ENCODE measurements at places on chromosomes 1 and 21. TPM values are rescaled to one million over a fixed set of nuclear protein-coding genes. Genes with fewer than 3 reads are reported as not detected.

The KLHDC9 gene
- not detected for polyA plus RNA-seq

The KRTAP19-1 gene
- not detected for polyA plus RNA-seq

The METTL18 gene
- 29.1 TPM for polyA plus RNA-seq

The LPAR3 gene
- not detected for polyA plus RNA-seq

The SMCP gene
- polyA plus RNA-seq, result not detected

The NR5A2 gene
- polyA plus RNA-seq, result not detected

The CAMTA1 gene
- 92.1 TPM for polyA plus RNA-seq

The TMPRSS15 gene
- not detected for polyA plus RNA-seq

The MCOLN2 gene
- polyA plus RNA-seq, result 0.43 TPM

The NTMT2 gene
- polyA plus RNA-seq, result not detected

DNA sequence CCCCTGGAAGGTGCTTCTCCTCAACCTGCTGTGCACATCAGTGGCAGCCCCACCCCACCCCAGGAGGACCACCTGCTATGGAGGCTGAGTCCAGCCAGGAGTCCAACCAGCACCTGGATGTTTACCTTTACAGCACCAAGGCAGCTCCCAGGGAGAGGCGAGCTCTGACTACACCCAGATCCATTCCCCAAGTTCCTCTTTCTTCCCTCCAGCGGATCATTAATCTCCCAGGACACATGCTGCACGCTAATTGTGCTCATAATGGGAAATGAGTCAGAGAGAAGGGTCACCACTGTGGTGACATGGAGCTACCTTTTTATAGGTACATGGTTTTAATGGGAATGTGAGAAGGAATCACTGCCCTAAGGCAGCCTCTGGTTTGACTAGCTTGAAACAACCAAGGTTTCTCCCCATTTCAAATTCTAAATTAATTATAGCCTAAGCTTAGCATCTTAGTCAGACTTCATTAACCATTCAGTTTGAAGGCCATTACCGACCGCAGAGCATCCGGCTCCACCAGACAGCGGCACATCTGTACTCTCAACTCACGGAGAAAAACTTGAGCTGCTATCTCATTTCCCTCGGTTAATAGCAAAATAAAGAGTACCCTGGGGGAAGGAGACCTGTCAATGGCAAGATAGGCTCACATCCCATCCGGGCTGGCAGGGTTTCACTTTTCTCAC, 173.1 kb upstream of the GALNT2 start:
- no peak for DNase-seq

DNA sequence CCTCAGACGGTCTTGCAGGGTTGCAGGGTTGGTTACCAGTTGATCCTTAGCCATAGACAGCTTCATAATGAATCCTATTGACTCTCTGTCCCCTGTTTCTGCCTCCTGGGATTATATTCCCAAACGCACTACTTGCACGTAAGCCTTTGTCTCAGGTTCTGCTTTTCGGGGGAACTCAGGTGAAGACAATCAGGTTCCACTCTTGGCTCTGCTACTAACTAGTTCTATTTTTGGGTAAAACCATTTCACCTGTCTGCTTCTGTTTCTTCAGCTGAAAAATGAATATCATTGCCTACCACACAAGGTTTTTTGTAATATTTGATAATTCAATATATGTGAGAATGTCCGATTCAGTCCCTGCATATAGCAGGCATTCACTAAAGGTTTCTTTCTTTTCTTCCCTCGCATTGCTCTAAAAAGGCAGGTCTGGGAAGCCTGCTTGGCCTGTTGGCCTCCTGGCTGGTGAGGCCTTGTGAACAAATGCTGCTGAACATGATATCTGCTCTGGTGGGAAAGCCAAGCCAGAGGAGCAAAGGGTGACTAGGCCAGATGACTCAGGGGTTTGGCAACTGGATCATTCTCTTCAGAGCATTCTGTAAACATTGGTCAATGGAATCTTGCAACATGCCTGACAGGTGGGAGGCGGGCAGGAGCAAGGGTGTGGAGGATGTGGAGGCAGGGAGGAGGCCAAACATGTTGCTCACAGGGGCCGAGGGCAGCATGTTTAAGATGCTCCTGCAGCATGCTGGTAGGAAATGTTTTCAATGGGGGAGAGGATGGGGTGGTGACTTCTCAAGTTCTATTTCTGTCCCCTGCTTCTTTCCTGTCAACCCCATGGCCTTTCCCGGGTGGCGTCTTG, 23.8 kb downstream of the IER5 start:
- DNase-seq, result no peak

DNA sequence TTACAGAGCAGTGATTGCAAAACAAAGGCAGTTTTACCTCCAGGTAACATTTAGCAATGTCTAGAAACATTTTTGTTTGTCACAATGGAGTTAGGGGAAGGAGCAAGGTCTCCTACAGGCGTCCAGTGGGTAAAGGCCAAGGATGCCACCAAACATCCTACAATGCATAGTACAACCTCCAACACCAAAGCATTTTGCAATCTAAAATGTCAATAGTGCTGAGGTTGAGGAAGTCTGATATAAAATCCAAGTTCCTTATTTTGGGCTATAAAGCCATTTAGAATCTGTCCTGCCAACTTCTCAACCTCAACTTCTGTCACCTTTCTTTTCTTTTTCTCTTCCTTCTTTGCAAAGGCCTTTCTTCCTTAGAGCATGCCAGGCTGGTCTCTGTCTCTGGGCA, 111.2 kb downstream of the FASLG start:
- no peak for DNase-seq

GRCh38 chr21:32334980-32335531, 36.4 kb downstream of the MRAP start:
- DNase-seq, result no peak

DNA sequence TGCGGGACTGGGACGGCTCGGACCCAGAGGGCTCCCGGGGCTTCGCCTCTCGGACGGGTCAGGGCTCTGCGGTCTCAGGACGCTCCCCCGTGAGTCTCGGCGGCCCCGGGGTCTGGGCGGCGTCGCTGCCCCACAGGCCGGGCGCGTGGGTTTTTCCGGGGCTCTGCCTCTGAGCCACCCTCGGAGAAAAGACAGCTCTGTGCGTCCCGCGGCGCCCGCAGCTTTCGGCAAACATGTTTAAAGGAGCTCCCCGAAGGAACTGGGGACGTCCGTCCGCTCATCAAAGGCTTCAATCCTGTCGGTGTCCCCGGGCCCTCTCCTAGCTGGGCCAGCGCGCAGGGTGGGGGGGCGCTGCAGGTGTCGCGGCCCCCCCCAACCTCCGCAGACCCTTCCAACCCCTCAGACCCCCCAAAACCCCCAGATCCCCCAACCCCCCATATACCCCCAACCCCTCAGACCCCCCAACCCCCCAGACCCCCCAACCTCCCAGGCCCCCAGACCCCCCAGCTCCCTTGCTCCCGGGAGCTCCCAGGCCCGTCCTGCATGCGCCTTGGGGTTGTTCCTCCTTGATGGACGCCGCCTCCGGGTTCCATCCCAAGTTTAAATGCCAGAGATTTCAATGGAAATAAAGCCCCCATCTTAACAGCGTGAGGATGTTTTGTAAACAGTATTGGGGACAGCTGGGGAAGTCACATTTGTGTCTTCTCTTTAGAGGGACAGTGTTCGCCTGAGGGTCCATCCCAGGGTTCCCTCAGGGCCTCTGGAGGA, 996 bp upstream of the C1orf159 start:
- DNase-seq, result peak; percentile 44

- no peak for DNase-seq
Observed at GRCh38 chr1:62462370-62462769, 25.5 kb downstream of the USP1 start.

DNA sequence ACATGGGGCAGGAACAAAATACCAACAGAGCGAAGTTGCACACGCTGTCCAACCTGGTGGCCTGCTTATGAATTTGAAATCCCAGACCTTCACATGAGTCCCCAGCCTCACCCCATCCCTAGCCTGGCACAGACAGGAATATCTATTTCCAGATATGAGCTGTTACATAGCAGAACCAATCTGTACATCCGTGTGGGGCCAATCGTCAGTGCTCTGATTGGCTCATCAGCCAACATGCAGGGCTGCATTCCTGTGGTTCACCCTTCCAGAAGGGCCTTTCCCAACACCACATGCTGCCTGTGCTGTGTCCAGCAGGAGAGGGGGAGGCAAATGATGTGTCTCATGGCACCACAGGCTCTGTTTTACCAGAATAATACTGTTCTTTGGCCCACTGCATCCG, 31.3 kb downstream of the CCN1 start:
- DNase-seq, result no peak

DNA sequence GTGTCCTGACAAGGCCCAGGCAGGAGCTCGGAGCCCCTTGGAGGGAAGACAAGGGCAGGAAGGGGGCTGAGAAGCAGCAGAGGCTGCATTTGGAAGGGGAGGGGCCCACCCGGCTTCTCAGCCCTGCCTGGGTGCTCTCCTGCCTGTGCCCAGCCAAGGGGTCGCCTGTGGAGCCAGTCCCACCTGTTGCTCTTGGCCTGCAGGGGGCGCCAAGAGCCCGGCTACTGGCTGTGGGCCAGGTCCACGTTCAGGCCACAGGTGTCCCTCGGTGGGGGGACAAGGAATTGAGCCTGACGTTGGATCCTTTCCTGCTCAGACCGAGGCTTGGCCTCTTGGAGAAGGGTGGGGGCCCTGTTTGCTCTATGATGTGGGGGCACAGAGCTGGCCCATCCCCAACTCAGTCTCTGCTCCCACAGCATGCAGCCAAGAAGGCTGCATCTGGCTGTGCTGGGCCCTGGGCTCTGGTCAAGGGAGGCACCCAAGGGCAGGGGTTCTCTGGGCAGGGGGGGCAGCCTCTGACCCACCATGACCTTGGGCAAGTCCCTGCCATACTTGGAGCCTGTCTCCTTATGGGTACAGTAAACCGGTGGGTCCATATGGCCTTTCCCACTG, 10.9 kb downstream of the WNT4 start:
- DNase-seq, result peak; percentile 44

- DNase-seq, result no peak
Observed at GRCh38 chr1:175873290-175873935, 130.0 kb upstream of the TNR start.

DNA sequence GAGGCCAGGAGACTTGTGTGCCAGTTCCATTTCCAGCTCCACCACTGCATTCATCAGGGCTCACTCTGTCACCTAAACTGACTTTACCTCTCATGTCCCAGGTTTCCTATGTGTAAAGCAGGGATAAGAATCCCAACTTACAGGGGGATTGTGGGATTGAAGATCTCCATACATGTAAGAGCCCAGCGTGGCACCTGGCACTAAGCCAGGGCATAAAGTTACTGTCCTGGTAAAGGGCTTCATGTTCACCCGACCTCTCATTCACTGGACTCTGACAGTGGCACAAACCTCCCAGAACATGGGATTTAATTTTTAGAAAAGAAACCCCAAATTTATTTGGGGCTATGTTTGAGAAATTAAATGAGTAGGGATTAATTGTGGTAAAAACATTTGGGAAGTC, 8.9 kb upstream of the IGFN1 start:
- DNase-seq, result no peak

GRCh38 chr1:221069986-221070385, 190.7 kb downstream of the HLX start:
- DNase-seq, result no peak

DNA sequence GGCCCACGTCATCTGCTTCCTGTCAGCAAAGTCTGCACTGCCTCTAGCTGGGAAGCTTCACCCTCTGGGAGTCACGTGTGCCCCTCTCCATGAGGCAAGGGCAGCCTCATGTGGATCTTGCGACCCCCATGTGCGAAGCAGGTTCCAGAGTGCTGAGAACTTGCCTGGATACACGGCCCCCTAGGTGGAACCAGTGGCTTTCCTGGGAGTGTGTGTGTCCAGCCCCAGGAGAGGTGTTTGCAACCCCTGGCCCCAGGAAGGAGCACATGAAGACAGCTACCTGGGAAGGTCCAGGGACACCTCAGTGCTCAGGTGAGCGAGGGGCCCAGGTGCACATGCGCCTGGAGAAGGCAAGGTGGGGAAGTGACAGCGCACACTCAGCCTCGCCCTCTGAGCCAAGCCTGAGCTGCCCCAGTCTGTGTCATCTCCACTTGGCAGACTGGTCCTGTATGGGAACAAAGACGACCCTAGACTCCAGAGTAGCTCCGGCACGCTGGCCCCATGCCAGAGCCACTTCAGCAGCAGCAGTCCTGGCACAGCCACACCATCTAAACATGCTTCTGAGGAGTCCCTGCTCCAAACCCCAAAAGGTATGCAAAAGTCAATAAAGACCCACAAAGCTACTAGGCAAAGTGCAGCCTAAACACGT, 8.9 kb downstream of the LSS start:
- DNase-seq, result no peak

DNA sequence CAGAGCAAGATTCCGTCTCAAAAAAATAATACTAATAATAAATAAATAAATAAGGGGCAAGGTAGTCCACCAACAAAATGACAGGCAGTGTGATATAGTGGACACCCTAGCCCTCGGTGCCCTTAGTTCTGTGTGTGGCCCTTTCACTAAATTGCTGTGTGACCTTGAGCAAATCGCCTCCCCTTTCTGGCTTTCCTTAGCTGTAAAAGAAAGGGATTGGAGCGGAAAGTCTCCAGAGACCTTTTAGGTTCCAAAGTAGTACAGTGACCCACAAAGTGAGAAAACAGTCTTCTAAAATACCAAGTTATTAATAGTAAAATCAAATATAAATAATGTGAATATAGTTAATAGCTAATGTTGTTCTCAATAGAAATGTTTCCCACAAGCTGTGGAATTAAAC, 7.6 kb downstream of the LMNA start:
- DNase-seq, result no peak

GRCh38 chr1:154476791-154477190, 25.2 kb upstream of the TDRD10 start:
- DNase-seq, result no peak

DNA sequence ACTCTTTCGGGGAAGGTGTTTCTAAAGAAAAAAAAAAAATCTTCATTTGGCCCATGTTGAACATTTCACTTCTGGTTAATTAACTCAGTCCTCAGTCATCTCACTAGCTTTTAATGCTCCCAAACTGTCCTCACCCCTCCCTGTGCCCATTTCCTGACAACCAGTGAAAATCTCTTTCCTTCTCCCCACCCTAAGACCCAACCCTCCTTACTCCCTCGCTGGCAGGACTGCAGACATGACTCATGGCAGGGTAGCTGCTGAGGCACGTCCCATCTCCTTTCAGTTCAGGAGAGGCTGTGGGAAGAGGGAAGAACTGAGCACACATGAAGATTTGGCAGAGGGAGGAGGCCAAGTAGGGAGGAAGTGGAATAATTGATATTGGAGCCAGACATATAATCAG, 12.6 kb downstream of the PKP1 start:
- no peak for DNase-seq

GRCh38 chr1:23544444-23545389, 13.7 kb upstream of the E2F2 start:
- DNase-seq, result peak; percentile 62

DNA sequence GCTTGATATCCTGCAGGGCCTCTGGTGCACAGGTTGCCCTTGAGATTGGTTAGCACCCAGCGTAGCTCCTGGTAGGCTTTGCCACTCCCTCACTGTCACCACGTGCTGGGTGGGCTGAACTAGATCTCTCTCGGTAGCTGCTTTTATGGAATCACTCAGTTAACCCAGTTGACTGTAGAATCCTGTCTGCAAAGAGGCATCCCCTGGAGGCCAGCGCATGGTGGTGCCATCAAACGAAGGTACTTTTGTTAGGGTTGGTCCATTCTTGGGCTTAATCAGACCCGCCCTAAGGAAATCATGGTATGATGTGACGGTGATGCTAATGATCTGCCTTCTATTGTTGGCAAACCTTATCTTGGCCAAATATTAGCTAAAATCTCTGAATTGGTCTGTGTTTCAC, 153.4 kb downstream of the GALNT2 start:
- no peak for DNase-seq

GRCh38 chr21:33286600-33287456, 20.7 kb downstream of the IL10RB start:
- DNase-seq, result no peak

- DNase-seq, result no peak
Observed at GRCh38 chr21:44823179-44823660, 5.4 kb upstream of the SUMO3 start.
